ENCODE measurements at places on chromosomes 7 and 10. TPM values are rescaled to one million over a fixed set of nuclear protein-coding genes. Genes with fewer than 3 reads are reported as not detected.

GRCh38 chr7:159096736-159097581 is 47.7 kb downstream of the VIPR2 start:
- peak; percentile 40 for DNase-seq

DNA sequence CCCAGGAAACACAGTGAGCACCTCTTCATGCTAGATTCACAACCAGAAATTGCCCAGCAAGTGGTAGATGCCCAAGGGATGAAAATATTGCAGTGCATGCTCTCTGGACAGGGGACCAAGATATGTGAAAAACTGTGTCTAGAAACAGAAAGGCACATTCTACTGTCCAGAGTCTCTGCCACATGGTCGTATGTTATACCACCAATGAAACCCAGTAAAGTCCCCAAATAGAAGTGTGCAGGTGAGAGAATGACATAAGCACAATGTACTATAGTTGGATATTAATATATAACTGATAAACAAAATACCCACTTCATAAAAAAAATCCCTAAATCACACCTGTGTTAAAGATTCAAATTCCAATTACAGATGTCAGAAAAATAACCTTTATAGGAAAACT is 43.8 kb downstream of the RASGEF1A start:
- DNase-seq = no peak

DNA sequence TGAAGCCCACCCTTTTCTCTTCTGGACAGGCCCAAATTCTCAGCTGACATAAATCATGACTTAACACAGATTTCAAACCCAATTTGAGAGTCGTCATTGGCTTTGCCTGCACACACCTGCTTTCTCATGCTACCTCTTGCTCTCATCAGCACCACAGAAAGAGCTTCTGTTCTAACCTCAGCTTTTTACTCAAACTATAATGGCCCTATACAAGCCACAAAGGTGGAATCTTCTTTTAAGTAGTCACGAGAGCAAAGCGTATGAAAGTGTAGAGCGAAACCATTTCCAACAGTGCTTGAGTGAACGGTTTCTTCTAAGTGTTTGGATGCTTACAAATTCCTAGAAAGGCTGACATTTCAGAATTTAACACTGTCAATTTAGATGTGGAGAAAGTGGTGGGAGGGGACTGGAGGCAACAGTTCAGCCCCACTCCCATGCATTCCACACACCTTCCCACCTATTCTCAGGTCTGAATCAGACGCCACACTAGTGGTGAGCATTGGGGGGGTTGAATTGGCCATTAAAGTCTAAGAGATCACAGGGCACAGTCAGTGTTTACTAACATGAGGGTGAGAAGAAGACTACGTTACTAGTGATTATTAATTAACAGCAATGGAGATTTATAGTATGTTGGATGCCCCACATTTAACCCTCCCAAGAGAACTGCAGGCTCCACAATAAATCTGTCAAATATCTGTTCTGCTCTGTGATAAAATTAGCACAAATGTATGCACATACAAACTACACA is 114.0 kb downstream of the PRKCQ start:
- no peak for DNase-seq

DNA sequence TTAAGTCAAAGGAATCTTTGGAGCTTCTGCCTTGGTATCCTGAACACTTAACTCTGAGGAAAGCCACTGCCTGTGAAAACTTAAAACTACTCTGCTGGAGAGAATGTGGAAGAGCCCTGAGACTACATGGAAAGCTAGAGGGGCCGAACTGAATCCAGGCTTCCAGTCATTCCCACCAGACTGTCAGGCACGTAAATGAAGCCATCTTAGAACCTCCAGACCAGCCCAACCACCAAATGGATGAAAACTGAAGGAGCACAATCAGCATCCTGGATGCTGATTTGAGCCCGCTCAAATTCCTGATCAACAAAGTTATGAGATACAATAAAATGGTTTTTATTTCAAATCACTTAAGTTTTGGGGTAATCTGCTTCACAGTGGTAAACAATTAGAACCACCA is 30.8 kb downstream of the TNPO3 start:
- DNase-seq = no peak

GRCh38 chr10:71188201-71188600 is 24.2 kb upstream of the UNC5B start:
- no peak for DNase-seq

GRCh38 chr10:115706488-115707076 is 566.4 kb downstream of the GFRA1 start:
- DNase-seq = no peak

DNA sequence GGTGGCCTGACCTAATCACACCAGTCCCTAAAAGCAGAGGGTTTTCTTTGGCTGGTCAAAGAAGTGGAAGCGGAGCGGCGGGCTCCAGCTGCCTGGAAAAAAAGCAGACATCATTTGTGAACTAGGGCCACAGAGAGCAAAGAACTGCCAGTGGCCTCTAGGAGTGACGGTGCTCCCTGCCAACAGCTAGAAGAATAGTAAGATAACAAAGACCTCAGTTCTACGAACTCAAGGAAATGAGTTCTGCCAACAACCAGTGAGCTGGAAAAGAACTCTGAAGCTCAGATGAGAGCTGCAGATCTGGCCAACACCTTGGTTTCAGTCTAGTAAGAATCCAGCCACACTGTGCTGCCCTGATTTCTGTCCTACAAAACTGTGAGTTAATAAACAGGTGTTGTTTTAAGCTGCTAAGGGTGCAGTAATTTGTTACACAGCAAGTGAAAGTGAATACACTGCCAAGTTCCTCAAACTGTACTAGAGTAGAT is 178.0 kb downstream of the SRPK2 start:
- no peak for DNase-seq

EPDR1 gene
- total RNA-seq = 46.9 TPM

CYP3A7 gene
- total RNA-seq = not detected

AKR1B15 gene
- 1.3 TPM for total RNA-seq
